Kidney glomerular epithelial cell (primary cell): ENCODE measurements at places on chromosomes 5 and 9.
A peak's percentile ranks its signal among the peaks of the same experiment; 100 is the strongest.

DNA sequence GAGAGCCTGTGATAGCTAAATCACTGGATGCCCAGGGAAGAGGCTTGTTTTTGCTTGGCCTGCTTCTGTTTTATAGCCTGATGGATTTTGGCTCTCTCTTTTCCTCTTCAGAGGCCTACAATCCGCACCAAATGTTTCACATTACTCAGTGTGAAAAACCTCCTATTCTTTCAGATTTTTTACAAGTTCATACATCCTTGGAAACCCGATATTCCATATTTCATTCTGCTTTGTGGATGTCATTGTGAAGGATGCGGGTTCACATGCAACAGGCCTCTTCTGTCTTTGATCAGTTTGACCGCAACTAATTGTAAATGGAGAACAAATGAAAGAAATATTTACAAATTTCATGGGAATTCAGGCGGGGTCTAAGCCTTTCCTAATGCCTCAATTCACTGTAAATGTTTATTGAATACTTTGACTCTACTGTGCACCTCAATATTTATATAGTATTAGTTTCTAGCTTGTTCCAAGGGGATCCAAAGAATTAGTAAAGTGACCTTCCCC is 269.9 kb downstream of the DMRT2 start:
- DNase-seq: no peak

DNA sequence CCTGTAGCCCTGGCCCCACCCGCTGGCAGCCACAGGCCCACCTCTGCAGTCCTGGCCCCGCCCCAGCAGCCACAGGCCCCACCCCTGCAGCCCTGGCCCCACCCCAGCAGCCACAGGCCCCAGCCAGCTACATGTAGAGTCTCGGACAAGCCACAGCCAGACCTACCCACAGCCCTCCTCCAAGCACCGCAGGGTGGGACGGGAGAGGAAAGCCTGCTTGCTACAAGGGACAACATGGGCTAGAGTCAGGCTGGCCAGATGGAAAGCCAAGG is 49.5 kb upstream of the SARDH start:
- DNase-seq: no peak

GRCh38 chr9:133155156-133155555 is 8.6 kb downstream of the GBGT1 start:
- no peak for DNase-seq

DNA sequence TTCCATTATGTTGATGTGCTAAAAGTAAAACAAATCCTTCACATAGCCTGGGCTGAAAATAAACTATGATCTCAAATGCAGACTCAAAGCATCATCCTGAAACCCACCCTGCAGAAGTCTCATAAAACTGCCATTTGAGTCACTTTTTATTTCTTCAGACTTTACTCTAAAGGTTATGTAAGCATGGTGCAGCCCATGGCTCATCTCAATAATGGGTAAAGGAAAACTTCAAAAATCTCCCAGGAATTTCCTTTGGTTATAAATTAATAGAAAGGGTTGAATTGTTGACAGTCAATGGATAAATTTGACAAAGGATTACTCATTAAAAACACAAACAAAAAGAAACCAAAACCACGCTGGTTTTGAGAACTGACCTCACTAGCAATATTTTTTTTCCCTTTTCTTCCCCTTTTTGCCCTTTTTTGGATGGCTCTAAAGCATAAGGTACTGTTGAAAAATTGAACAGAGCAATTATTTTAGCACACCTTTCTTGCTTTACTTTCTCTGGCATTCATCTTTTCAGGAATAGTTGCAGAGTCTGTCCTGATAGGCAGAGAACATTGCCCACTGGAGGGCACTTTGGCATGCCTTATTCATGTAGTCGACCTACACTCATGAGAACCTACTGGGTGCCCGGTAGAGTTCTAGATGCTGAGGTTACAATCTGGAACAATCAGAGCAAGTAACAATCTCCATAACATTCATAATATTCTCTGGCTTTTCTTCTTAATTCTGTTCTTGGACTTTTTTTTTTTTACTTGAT is 191.4 kb downstream of the TMEM167A start:
- DNase-seq: peak; percentile 93

DNA sequence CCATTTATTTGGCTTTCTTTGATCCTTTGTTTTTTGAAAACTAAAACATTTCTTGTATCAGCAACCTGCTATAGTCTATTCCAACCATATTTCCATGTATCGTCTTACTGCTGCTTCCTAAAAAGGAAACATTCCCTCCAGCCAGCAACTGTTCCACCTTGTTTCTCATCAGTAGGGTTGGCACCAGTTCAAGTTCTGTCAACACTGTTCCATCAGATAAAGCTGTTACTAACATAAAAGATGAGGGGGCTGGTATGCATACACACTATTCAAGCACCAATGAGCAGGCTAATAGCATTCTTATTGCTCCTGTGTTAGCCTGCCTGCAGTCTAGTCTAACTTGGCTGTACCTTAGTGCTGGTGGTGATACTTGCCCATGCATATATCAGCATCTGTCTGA is 178.3 kb downstream of the CWC27 start:
- peak; percentile 36 for DNase-seq

- peak; percentile 96 for DNase-seq
Measured at GRCh38 chr9:18393340-18394130, 80.4 kb upstream of the ADAMTSL1 start.

DNA sequence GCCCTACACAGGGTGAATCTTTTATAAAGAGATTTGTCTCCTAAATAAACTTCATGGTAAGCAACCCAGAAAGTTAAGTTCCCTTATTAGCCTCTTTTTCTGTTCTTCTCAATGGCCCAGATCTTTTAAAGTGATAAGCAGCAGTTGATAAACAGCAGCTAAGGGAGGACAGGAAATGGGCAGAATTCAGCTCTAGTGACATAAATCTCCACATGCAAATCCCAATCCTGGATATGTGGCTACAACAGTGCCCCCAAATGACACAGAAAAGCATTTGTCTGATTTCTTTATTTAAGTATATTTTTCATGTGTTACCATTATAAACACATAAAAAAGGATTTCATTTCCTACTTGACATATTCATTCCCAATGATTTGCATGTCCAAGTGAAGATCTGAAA is 199.0 kb downstream of the DTWD2 start:
- no peak for DNase-seq

- DNase-seq: no peak
Measured at GRCh38 chr5:10525124-10525495, 38.8 kb upstream of the ANKRD33B start.

DNA sequence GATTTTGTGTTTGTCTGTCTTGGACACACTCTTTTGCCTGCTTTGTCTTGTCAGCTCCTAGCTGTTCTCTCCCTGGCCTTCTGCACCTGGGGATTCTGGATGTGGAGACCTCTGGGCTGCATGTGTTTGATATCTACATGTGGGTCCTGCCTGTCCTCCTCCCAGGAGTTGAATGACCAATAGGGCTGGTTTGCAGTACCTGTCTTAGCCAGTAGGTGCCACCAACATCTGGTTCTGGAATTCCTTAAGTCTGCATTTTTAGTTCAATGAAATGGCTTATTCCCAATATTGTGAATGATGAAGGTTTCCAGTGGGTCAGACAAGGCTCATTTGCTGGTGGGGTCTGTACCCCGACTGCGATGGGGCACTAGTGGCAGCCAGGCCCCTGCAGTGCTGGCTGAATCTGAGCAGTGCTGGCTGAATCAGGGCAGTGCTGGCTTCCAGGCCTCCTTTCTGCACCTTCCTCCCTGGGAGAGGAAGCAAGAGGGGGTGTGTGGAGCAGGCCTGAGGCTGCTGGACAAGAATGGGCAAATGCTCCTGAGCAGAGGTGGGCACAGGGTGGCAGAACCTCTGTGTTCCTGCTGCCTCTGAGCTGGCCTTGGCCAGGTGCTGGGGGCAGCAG is 73.3 kb downstream of the RXRA start:
- no peak for DNase-seq

- no peak for DNase-seq
Measured at GRCh38 chr9:78097541-78097940, 65.9 kb upstream of the GNAQ start.

GRCh38 chr5:181190711-181191525 is 14.1 kb downstream of the TRIM7 start:
- DNase-seq: no peak

DNA sequence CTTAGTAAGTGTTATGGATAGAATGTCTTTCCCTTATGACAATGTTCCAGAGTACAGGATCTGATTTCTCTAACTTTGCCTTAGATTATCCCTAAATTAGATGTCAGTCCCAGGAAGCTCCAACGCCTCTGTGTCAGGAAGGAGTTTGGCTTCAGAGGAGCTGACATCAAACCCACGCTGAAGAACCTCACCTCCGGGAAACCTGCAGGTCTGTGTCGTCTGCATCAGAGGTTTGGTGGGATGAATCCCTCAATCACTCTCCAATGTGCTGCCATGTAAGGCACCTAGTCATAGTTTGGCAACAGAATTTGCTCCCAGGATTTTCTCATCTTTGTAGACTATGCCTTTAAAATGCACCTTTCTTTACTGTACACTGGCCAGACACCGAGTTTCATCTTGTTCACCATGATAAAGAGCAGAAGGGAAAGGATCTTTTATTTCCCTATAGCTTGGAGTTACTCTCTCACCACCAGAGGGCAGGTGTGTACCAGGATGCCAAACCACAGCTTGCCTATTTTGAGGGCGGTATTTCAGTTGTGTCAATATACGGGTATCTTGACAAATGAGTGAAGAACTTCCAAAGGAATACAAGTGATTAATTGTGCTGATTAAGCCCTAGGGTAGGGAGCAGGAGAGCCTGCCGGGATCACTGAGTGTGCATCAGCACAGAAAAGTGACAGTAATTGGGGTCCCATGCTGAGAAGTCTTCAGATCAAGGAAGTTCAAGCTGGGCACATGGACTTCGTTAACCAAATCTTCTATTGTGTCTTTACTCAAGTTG is 23.4 kb downstream of the MINAR2 start:
- peak; percentile 33 for DNase-seq

GRCh38 chr5:36152324-36153297 is 700 bp downstream of the SKP2 start:
- peak; percentile 52 for DNase-seq

DNA sequence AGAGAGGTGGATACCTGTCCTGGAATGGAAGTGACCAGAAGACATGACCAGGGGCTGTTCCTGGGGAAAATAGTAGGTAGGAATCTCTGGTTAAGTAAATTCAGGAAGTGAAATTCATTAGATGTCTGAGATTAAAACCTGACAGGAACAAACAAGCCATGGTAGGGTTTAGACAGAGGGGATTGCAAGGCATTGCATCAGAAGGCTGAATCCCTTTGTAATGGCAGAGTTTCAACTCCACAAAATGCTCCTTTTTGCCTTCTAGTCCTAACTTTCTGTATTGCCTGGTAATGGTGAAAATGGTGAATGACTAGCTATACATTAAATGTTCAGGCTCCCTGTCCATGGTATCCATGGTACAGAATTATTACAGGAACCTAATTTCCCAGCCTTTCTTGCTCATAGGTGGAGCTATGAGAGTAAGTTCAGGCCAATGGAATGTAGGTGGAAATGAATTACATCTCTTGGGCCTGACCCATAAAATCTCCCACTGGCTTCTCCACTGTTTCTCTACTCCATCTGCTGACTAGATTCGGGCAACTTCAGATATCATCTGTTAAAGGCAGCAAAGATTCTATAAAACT is 113.4 kb upstream of the CNTLN start:
- DNase-seq: no peak

GRCh38 chr5:174606153-174606552 is 118.2 kb upstream of the MSX2 start:
- no peak for DNase-seq

GRCh38 chr5:173391031-173391430 is 62.8 kb upstream of the STC2 start:
- no peak for DNase-seq

DNA sequence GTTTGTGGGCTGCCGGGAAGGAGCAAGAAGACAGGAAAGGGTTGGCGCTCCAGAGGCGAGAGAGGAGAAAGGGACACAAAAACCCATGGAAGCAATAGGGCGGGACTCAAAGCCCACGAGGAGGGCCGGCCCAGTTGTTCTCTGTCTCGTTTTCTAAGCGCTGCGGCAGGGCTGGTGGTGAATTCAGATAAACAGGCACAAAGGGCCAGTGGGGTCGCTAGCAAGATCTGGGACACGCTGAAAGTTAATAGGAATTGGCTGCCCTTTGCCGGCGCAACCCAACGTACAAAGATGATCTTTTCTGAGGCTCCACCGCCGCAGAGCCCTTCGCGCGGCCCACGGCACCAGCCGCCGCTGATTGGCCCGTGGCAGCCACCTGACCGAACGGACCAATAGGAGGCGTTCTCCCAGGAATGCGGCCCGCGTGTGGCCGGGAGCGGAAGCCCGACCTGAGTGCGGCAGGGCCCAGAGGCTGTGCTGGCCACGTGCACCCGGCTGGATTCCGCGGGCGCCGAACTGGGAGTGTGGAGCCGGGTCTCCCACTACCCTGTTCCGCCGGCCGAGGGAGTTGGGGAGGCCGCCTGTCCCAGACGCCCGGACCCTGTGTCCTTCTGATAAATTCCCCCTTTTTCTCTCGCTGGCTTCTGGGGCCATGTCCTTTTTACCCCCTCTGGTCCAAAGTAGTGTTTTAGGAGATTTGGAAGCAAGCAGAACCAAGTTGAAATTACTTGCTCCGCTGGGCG is 16.8 kb upstream of the NSD1 start:
- no peak for DNase-seq

GRCh38 chr5:159412284-159413046 is 82.2 kb upstream of the IL12B start:
- DNase-seq: no peak

GRCh38 chr5:118095115-118095514 is 893.2 kb downstream of the DTWD2 start:
- peak; percentile 8 for DNase-seq

DNA sequence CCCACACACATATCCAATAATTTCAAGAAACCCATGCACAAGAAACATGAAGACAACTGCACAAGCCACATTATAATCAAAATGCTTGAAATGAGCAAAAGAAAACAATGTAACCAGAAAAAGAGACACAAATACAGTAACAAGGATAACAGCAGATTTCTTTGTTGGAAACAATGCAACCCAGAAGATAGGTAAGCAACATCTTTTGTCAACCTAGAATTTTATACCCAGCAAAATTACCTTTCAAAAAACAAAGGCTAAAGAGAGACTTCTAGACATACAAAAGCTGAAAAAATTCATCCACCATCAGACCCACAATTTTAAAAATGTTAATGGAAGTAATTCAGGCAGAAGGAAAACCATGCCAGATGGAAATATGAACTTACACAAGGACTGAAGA is 5.0 kb upstream of the COL23A1 start:
- DNase-seq: no peak
